ENCODE measurements at places on chromosomes 12 and 14.

DNA sequence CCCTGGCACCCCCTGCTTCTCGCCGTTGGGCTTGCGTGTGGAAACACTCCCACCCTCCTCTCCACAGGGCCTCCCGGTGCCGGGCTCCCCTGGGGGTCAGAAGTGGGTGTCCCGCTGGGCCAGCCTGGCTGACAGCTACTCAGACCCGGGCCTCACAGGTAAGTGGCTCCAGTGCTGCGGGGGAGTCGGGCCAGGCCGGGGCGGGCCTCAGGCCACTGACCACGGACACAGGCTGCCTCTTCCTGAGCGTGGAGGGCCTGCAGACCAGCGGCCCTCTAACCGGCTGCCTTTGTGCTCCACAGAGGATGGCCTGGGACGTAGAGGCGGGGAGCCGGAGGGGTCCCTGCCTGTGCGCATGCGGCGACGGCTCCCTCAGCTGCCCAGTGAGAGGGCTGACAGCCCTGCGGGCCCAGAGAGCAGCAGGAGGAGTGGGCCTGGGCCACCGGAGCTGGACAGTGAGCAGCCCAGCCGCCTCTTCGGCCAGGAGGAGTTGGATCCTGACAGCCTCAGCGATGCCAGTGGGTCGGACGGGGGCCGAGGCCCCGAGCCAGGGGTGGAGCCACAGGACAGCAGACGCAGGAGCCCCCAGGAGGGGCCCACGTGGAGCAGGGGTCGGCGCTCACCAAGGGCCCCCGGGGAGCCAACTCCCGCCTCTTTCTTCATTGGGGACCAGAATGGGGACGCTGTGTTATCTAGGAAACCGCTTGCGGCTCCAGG lies 21.1 kb downstream of the CEP170B start:
- no peak for DNase-seq

GRCh38 chr12:124036657-124037109 lies 63.7 kb downstream of the ZNF664 start:
- DNase-seq, result peak; percentile 28

DNA sequence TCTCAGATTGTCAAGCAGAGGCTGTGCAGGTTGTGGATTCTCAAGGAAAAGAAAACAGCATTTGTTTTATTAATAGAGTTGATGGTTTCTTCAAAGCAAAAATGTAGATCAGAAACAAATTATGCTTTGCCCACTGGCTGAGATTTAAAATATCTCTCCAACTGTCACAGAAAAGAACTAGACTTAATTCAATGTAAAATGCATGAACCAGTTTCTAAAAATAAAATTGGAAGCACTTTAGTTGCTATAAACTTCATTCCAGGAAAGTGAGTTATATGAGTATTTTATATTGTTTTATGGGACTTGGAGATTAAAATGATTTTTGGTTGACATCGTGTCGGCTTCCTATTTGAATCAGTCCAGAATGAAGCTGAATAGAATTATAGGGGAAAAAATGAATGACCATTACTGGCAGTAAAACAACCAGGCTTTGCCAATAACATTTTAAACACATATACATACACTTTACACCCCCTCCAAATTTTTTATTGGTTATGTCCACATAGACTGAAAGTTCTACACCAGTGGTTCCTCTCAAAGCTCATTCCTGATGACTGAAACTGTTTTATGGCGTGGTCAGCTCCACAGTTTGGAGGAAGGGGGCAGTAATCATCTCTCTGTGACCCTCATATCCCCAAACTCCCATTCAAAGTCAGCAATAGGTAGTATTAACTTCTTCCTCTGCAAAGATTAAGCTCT lies 55.5 kb upstream of the DAAM1 start:
- DNase-seq, result peak; percentile 14

DNA sequence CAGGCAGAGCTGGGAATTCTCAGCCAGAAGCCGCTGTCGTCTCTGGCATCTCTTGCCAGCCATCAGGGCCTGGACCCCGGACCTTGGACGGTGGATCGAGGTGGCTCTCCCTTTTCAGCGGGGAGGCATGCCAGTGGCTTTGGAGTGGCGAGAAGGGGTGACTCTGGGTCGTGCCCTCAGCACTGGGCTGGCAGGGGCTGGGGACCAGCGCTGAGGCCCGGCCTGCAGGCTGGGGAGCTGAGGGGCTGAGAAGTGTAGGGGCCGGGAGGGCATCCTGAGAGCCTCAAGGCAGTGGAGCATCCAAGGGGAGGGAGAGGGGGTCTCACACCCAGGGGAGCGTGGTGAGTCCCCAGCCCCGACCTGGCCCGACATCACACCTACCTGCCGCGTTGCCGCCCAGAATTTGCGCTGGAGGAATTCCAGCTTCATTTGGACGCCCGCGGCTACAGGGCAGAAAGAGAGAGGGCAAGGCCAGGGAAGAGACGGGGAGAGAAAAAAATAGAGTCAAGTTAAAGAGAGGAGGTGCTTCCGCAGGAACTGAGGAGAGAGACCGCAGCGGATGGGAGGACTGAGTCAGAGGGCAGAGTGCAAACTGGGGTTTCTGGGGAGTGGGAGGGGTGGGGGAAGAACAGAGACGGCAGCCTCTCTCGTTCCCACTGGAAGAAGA lies 9.0 kb upstream of the LRTM2 start:
- DNase-seq, result no peak

GRCh38 chr14:51933191-51933590 lies 56.2 kb upstream of the RTRAF start:
- DNase-seq, result no peak

GRCh38 chr12:22350886-22351285 lies 16.4 kb upstream of the ST8SIA1 start:
- DNase-seq, result no peak

- no peak for DNase-seq
These were observed 34.1 kb downstream of the RCOR1 start for GRCh38 chr14:102626530-102626929.

GRCh38 chr14:101331661-101332169 lies 229.6 kb upstream of the DIO3 start:
- no peak for DNase-seq

DNA sequence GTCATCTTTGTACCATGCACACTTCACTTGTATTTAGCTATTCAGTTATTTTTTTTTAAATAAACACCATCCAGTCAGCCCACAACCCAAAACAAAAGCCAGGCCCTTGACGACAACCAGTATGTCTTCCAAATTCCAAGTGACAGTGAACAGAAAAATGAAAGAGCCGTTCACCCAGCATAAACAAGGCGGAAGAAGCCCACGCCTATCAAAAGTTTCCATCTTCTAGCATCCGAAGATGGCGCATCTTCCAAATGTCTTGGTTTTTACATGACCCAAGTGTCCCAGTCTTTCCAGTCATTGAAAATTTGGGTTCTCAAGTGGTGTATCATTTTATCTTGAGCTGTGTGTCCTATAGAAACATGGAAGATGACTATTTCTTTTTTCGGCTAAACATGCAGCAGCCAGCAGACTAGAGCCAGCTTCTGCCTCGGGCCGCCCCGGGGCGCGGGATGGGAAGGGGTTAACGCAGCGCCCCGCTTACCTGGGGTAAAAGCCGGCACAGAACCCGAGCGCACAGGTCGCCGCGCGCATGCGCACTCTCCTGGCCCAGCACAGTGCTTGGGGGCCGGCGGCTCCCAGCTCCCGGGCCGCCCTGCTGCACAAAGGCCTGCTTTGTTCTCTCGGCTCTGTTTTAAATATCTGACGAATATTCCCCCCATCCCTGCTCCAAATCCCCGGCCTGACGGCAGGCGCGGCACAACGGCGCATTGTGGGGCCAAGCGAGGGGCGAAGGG lies 164.8 kb downstream of the ZFP36L1 start:
- peak; percentile 88 for DNase-seq

Data from neural progenitor cell (in vitro differentiated cells).